ENCODE measurements at places on chromosomes 5 and 9. TPM values are rescaled to one million over a fixed set of nuclear protein-coding genes. Genes with fewer than 3 reads are reported as not detected.
A peak's percentile ranks its signal among the peaks of the same experiment; 100 is the strongest.

GRCh38 chr9:78491402-78491801 is 194.5 kb downstream of the PSAT1 start:
- DNase-seq = no peak
- no peaks in the 10 kb centered on the region for H3K36me3 ChIP-seq
- H3K27ac ChIP-seq = no peak overlapping the region
- H3K4me1 ChIP-seq = no peaks in the 10 kb centered on the region
- no peak overlapping the region for H3K4me3 ChIP-seq

DNA sequence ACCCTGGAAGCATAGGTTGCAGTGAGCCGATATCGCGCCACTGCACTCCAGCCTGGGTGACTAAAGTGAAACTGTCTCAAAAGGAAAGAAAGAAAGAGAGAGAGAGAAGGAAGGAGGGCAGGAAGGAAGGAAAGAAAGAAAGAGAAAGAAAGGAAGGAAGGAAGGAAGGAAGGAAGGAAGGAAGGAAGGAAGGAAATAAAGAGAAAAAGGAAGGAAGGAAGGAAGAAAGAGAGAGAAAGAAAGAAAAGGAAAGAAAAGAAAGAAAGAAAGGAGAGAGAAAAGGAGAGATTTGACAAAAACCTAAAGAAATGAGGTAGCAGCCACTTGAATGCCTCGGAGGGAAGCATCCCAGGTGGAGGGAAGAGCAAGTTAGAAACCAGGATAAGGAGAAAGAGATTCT is 44.6 kb downstream of the MSX2 start:
- no peak overlapping the region for H3K4me3 ChIP-seq
- no peak overlapping the region for H3K27ac ChIP-seq
- no peak for DNase-seq
- H3K36me3 ChIP-seq = no peaks in the 10 kb centered on the region

GRCh38 chr9:15135164-15135792 is 171.7 kb downstream of the TTC39B start:
- no peaks in the 10 kb centered on the region for H3K36me3 ChIP-seq
- no peak for DNase-seq
- peaks cover 7% of the 10 kb centered on the region for H3K4me1 ChIP-seq
- no peak overlapping the region for H3K27ac ChIP-seq
- peaks cover 3% of the 10 kb centered on the region for H3K27me3 ChIP-seq

DNA sequence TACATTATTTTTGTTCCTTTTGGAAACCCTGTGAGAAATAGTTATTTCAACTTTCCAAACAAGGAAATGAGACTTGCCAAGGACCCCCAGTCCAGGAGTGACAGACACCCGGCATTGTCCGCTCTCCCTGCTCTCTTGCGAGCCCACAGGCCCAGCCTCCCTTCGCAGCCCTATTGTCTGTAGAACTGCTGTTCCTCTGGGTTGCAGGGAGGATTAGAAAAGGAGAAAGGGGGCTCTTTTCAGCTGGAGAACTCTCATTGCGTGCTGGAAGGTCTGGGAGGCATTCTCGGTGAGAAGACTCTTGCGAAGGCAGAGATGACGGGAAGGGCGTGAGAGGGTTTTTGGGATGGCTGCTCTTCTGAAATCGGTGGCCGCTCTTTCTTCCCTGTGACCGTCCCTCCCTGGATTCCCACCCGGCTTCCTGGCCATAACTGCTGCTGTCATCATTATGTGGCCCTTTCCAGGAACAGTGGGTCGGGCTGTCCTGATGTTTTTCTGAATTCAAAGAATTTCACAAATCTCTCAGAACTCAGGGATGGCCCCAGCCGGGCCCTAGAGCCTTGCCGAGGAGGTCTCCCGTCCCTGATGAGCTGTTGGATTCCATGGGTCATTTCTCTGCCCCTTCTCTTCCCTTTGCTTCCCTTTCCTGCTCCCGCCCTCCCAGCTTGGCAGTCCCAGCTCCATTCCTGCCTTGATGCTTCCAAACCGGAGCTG is 29.8 kb downstream of the STC2 start:
- H3K36me3 ChIP-seq = no peaks in the 10 kb centered on the region
- H3K4me3 ChIP-seq = no peak overlapping the region
- H3K27ac ChIP-seq = peak overlapping the region; percentile 27
- H3K4me1 ChIP-seq = peaks cover 13% of the 10 kb centered on the region

- no peaks in the 10 kb centered on the region for H3K36me3 ChIP-seq
- no peak overlapping the region for H3K27ac ChIP-seq
- no peak for DNase-seq
- H3K4me3 ChIP-seq = no peak overlapping the region
Measured at GRCh38 chr5:8288897-8289516, 420.1 kb downstream of the MTRR start.

DNA sequence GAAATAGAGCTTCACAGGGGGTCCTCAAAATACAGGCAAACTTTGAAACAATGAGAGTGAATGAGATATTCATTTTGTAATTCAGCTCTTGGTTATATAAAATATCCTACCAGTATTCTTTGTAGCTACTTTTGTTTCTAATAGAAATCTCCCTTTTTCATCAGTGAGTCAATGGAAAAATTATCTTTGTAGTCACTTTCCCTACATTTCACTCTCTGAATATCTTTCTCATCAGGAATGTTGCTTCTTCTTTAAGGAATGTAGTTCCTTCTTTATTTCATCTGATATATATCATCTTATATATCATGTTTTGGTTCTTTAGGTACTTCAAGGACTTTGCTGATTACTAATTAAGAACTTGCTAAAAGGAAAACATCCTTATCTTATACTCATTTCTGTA is 280.3 kb upstream of the NUDT12 start:
- no peak for DNase-seq
- H3K27me3 ChIP-seq = no peaks in the 10 kb centered on the region
- H3K4me1 ChIP-seq = no peaks in the 10 kb centered on the region
- H3K36me3 ChIP-seq = no peaks in the 10 kb centered on the region
- no peak overlapping the region for H3K27ac ChIP-seq

DNA sequence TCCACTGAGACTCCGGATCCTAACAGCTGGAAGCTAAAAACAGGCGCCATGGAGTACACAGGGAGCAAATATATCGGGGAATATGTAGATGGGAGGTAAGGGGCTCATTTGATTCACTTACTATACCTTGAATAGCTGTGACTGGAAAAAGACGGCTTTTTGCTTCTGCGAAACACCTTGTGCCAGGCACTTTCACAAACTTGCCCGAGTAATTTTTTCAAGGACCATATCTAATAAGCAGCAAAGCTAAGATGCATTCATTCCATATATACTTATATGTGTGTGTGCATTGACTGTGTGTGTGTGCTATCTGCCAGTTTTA is 178 bp downstream of the MORN5 start:
- DNase-seq = no peak
- no peaks in the 10 kb centered on the region for H3K36me3 ChIP-seq
- H3K27ac ChIP-seq = peak overlapping the region; percentile 90
- H3K4me3 ChIP-seq = peak overlapping the region; percentile 89

DNA sequence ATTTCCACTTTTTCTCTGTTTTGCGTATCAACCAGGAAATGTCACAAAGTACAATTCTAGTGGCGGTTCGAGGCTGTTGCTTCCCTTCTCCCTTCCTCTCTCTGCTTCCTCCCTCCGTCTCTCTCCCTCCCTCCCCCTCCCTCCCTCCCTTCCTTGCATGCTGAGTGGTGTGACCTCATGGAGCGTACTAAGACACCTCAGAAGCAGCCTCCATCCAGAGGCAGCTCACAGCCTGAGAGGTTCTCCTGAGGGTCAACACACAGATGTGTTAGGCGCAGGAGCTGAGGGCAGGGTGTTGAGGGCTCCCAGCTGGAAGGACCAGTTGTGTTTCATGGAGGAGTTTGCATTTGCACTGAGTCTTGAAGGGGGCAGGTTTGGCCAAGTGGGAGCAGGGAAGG is 57.7 kb downstream of the COL5A1 start:
- no peak overlapping the region for H3K27ac ChIP-seq
- peaks cover 12% of the 10 kb centered on the region for H3K4me1 ChIP-seq
- H3K36me3 ChIP-seq = no peaks in the 10 kb centered on the region
- no peak overlapping the region for H3K4me3 ChIP-seq
- H3K27me3 ChIP-seq = peaks cover 7% of the 10 kb centered on the region

GRCh38 chr9:8649807-8650206 is 850.2 kb upstream of the DMAC1 start:
- no peak overlapping the region for H3K27ac ChIP-seq
- H3K27me3 ChIP-seq = no peaks in the 10 kb centered on the region
- DNase-seq = no peak
- no peak overlapping the region for H3K4me3 ChIP-seq
- no peaks in the 10 kb centered on the region for H3K36me3 ChIP-seq

DNA sequence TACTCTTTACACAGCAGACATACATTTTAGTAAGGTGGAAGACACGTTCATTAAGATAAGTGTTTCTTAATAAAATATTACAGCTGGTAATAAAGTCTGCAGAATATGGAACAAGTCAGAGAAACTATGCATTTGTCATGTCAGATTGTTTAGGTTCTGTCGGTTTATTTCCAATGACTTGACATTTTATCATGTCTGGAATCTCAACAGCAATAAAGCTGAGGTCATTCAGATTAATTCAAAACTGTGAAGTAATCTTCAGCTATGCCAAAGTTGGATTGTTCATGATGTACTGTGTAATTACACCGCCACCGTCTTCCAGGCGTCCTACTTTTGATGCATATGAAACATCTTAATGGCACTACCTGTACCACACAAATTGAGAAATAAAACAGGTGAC is 1032.6 kb downstream of the CDH12 start:
- no peaks in the 10 kb centered on the region for H3K27me3 ChIP-seq
- no peak for DNase-seq
- no peaks in the 10 kb centered on the region for H3K36me3 ChIP-seq
- no peak overlapping the region for H3K27ac ChIP-seq

DNA sequence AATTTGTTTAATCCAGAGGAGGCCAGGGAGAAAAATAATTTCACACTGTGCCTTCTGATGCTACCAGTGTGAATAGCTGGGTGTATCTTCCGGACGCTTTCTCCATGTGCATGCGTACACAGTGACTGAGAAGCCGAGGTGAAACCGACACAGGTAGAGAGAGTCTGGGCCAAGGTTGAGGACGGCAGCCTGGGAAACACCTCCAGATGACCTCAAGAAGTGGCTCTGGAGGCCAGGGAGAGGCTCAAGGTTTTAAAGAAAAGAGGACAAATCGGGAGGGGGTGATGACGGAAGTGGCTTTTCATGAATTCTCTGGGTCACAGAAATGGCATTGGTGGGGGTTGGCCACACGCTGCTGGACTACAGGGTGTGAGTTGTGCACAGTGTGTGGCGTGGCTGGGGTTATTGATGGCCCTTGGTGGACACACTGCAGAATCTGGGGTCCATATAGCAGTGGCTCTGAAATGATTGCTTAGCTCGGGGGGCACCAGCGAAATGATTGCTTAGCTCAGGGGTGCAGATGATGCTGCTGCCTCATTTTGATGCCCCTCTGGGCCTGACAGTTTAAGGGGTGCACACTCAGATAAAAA is 34.1 kb upstream of the LRRC14B start:
- peak; percentile 25 for DNase-seq
- H3K4me1 ChIP-seq = no peaks in the 10 kb centered on the region
- no peak overlapping the region for H3K27ac ChIP-seq

DNA sequence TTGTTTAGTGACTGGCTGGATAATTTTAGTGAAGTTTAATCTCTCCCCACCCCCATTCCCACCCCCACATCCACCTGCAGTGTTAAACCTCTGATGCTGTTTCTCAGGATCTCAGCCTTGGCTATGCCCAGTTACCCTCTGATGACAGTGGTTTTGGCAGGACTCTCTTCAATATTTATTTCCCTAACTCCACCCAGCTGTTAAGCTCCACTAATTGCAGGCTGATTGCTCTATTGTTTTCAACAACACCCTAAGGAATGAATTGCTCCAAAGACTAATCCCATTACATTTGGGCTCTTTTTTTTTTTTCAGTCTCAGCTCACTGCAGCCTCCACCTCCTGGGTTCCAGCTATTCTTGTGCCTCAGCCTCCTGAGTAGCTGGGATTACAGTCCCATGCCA is 46.3 kb downstream of the PHAX start:
- no peak for DNase-seq
- H3K4me3 ChIP-seq = no peak overlapping the region
- H3K27ac ChIP-seq = no peak overlapping the region

DNA sequence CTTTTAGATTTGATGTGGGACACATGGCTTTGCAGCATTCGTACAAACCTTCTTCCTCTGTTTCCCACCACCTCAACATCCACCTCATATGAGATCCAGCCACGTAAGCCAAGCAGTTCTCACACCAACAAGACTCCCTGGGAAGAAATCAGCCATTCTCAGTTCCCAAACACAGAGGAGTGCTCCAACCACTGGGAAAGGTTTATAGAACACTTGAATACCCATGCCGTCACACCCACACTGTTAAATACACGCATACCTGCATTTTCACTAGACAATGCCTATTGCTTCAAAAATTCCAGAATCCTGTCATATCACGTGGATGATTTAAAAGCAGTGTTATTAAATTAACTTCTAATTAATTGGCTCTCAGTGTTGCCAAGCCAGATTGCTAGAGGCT is 347.3 kb downstream of the ENC1 start:
- H3K4me1 ChIP-seq = peaks cover 6% of the 10 kb centered on the region
- H3K27me3 ChIP-seq = no peaks in the 10 kb centered on the region
- no peak overlapping the region for H3K4me3 ChIP-seq
- H3K27ac ChIP-seq = no peak overlapping the region
- no peaks in the 10 kb centered on the region for H3K36me3 ChIP-seq

GRCh38 chr9:69380811-69381210 is 55.8 kb downstream of the ENTREP1 start:
- H3K36me3 ChIP-seq = no peaks in the 10 kb centered on the region
- peaks cover 6% of the 10 kb centered on the region for H3K27me3 ChIP-seq
- H3K4me3 ChIP-seq = no peak overlapping the region
- DNase-seq = no peak
- H3K4me1 ChIP-seq = no peaks in the 10 kb centered on the region
- H3K27ac ChIP-seq = no peak overlapping the region

- no peaks in the 10 kb centered on the region for H3K36me3 ChIP-seq
- H3K27me3 ChIP-seq = no peaks in the 10 kb centered on the region
- H3K4me3 ChIP-seq = no peak overlapping the region
- no peak overlapping the region for H3K27ac ChIP-seq
Measured at GRCh38 chr5:107776506-107776905, 105.8 kb upstream of the EFNA5 start.

- H3K4me3 ChIP-seq = no peak overlapping the region
- H3K27ac ChIP-seq = no peak overlapping the region
- H3K4me1 ChIP-seq = no peaks in the 10 kb centered on the region
- DNase-seq = no peak
Measured at GRCh38 chr5:11941566-11941965, 37.3 kb upstream of the CTNND2 start.

Gene FKBP15
- 67.5 TPM for total RNA-seq

Gene ARHGEF28
- total RNA-seq = 8.5 TPM

Gene GAS1
- 13.2 TPM for total RNA-seq
